ENCODE measurements at places on chromosomes 1 and 21. TPM values are rescaled to one million over a fixed set of nuclear protein-coding genes. Genes with fewer than 3 reads are reported as not detected.

CHRNB2 gene
- total RNA-seq, result 0.60 TPM

DNA sequence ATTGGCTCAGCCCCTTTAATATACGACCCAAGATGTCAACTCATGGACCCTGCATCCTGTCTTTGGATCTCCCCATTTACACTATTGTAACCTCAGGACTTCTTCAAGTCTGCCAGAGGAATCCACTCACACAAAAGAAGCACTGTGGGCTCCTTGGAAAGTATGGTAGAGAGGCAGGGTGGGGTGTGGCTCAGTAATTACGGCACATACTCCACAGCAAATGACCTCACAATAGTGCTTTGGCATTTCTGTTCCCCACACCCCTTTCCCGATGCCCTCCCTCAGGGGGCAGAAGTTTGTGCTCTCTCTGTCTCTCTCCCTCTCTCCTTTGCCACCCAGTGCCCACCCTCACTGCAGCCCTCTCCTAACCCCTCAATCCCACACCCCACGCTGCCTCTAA lies 27.8 kb upstream of the IFNAR2 start:
- no peak for DNase-seq

DNA sequence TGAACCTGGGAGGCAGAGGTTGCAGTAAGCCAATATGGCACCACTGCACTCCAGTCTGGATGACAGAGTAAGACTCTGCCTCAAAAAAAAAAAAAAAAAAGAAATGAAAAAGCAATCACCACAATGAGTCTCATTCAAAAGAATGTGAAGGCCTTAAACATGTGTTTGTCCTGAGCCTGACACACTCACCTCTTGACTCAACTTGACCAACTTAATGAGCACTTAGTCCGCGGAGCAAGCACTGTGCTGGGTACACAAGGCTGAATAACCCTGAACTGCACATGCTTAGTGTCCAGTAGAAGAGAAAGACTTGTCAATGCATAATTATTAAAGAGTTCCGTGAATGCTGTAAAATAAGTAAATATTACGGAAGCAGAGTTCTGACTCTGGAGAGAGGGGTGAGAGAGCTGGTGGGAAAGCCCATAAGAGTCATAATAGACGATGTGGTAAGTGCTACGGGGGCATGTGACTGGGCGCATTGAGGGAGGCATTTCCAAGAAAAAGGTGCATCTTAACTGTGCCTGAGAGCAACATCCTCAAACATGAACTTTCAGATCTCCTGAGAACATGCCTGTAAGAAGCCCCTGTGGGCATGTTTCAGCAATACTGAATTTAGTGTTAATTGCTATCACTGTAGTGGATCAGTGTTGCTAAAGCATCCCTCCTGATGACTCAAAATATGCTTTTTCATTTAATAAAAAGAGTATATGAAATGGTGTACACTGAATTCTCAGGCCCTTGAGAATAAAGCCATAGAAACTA lies 27.2 kb downstream of the MCOLN2 start:
- no peak for DNase-seq

- peak; percentile 70 for DNase-seq
These were observed 65.8 kb upstream of the PRKACB start for GRCh38 chr1:84078108-84078841.
